Endothelial cell of umbilical vein (primary cell): ENCODE measurements at places on chromosomes 12 and 14.

DNA sequence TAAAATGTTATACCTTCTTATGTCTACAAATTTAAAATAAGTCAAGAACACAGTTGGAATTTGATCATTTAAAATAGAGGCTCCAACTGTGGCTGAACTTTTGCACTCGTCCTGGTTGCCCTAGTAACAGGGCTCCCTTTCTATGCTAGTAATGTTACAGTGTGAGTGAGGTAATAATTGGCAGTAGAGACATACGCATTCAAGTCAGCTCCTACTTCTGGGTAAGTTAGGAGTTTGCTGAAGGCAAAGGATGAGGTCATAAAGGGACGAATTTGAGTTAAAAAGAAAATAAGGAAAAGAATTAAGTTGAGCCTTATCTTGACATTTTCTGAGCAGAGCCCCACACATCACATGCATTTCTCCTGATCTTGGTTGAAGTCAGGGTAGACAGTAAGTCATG, 129.1 kb downstream of the TMEM117 start:
- H3K27me3 ChIP-seq: no peaks in the 10 kb centered on the region
- H3K36me3 ChIP-seq: no peaks in the 10 kb centered on the region
- H3K4me3 ChIP-seq: no peak overlapping the region
- DNase-seq: no peak
- H3K4me1 ChIP-seq: no peaks in the 10 kb centered on the region

DNA sequence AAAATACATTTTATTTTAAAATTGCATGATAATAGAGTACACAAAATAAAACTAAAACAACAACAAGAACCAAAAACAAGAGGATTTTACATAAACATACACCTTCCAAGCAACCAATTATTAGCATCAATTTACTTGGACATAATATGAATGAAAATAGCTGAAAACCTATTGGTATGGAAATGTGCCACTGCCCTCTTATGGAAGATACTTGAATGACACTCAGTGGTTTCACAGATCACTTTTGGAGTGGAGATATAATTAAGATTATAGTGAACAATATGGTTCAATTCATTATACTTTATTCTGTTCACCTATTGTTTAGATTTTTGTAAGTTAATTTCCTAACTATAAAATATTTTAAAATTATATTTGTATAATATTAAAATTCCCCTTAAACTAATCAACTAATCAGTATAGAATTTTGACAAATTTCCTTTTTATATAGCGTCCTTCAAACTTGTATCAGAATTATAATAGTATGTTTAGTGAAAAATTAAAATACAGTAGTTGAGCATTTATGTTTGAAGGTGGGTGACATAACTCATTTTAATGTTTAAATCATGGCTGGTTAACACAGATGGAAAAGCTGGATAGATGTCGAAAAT, 70.1 kb downstream of the SLC6A15 start:
- H3K4me1 ChIP-seq: no peaks in the 10 kb centered on the region
- DNase-seq: peak; percentile 55
- no peak overlapping the region for H3K27ac ChIP-seq
- H3K27me3 ChIP-seq: no peaks in the 10 kb centered on the region

- H3K27ac ChIP-seq: peak overlapping the region; percentile 92
- peaks cover 60% of the 10 kb centered on the region for H3K4me1 ChIP-seq
- peak; percentile 45 for DNase-seq
- peaks cover 10% of the 10 kb centered on the region for H3K36me3 ChIP-seq
- H3K4me3 ChIP-seq: no peak overlapping the region
- no peaks in the 10 kb centered on the region for H3K27me3 ChIP-seq
Measured at GRCh38 chr12:24852420-24852819, 96.5 kb downstream of the BCAT1 start.

GRCh38 chr12:13117029-13117428, 13.6 kb upstream of the GSG1 start:
- no peaks in the 10 kb centered on the region for H3K27me3 ChIP-seq
- H3K4me3 ChIP-seq: no peak overlapping the region
- H3K36me3 ChIP-seq: no peaks in the 10 kb centered on the region
- DNase-seq: no peak
- no peak overlapping the region for H3K27ac ChIP-seq

DNA sequence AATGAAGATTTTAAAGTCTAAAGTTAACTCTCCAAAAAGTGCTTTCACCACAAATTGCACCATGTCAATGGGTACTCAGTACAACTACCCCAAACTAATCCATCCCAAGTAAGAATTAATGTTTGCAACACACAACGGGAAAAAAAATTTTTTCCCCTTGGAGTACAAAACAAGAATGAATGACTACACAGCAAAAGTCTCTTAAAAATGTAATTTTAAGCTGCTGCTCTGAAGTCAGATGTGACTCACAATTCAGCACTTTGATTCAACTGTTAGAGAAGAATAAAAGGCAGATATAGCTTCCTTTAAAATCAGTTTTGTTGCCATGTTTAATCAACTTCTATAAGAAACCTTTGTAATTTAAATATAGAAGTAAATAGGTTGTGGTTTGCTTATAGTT, 42.5 kb upstream of the VPS33A start:
- no peak overlapping the region for H3K27ac ChIP-seq
- peaks cover 11% of the 10 kb centered on the region for H3K36me3 ChIP-seq
- no peaks in the 10 kb centered on the region for H3K27me3 ChIP-seq
- DNase-seq: no peak
- no peaks in the 10 kb centered on the region for H3K4me1 ChIP-seq
